Cortex of kidney (tissue), 1 donor: ENCODE measurements at places on chromosomes 2 and 18.

GRCh38 chr2:123670286-123670685 is 354.8 kb upstream of the CNTNAP5 start:
- DNase-seq = no peak

DNA sequence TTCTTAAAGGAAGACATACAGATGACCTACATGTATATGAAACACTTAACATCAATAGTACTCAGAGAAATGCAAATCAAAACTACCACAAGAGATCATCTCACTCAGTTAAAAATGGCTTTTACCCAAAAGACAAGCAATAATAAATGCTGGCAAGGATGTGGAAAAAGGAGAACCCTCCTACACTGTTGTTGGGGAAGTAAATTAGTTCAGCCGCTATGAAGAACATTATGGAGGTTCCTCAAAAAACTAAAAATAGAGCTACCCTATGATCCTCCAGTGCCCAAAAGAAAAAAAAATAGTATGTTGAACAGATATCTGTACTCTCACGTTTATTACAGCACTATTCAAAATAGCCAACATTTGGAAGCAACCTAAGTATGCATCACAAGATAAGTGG is 1579.4 kb upstream of the TMEFF2 start:
- no peak for DNase-seq

- DNase-seq = no peak
These were observed 119.2 kb downstream of the SNTG2 start for GRCh38 chr2:1069847-1070246.

GRCh38 chr2:184685999-184686841 is 87.9 kb downstream of the ZNF804A start:
- DNase-seq = no peak

GRCh38 chr2:231462729-231463465 is 1.4 kb downstream of the NCL start:
- no peak for DNase-seq

- no peak for DNase-seq
These were observed 44.0 kb downstream of the CPO start for GRCh38 chr2:206983161-206983859.

DNA sequence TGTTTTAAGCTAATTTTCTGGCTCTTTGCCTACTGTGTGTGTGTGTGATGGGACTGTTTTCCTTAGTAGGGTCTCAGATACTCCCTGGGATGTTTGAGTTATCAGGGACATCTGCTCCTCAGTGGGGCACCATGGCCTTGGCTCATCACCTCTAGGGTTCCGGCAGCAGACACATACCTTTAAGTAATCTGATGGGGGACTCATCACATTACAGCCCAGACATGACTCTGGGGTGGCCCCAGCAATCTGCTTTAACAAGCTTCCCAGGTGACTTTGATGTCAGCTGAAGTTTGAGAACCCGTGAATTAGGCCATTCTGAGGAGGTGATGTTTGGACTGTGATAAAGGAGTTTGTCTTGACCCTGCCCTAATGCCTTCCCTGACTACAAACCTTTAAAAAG is 38.8 kb downstream of the DDX18 start:
- no peak for DNase-seq

DNA sequence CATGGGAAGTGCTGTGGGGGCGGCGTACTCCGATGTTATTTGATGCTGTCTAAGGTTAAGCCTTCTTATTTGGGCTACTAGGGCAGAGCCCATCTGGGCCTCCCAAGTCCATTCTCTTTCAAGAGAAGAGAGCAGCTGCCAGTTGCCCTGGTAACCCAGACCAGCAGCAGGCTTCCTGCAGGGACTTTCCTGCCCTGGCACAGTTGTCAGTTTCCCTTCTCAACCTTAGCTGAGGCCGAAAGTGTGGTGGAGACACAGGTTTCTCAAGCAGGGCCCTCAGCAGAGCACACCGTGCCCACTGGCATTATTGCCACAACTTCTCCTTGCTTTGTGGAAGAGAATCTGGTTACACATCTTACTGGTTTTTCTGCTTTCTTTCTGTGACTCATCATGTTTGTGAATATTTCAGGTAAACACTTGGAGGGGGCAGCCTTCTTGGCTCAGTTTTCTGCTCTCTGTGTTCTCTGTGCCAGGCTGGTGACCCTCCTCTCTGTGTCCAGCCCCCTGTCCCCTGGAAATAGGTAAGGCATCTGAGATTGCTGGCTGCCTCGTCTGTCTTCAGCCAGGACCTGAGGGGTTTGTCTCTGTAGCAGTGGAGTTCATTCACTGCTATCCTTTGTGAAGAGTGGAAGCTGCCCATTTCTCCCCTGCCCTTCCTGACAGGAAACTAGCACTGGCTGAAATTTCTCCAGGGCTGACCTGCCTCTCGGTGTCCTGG is 111.0 kb downstream of the B3GNT2 start:
- no peak for DNase-seq

- no peak for DNase-seq
These were observed 75.7 kb downstream of the PIK3C3 start for GRCh38 chr18:42030586-42031182.

DNA sequence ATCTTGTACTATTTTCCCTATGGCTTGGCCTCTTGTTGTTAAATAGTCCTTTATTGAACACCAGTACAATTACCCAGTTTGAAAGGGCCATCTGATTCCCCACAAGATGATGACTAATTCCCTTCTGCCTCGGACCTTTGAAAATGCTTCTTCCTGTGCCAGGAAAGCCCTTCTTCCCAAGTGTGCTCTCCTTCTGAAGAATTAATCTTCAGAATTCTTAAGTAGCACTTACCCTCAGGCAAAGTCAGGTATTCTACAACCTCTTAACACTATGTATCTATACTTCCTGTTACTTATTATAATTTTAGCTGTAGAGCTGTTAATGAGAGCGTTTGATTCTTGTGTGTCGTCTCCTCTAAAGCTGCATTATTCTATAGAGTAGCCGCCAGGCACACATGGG is 28.6 kb upstream of the MEX3C start:
- no peak for DNase-seq

GRCh38 chr2:47043142-47043890 is 111.8 kb downstream of the STPG4 start:
- no peak for DNase-seq

GRCh38 chr18:76873713-76874112 is 51.4 kb downstream of the ZNF236 start:
- DNase-seq = no peak

- no peak for DNase-seq
These were observed 21.9 kb downstream of the SLC25A52 start for GRCh38 chr18:31738460-31739407.

DNA sequence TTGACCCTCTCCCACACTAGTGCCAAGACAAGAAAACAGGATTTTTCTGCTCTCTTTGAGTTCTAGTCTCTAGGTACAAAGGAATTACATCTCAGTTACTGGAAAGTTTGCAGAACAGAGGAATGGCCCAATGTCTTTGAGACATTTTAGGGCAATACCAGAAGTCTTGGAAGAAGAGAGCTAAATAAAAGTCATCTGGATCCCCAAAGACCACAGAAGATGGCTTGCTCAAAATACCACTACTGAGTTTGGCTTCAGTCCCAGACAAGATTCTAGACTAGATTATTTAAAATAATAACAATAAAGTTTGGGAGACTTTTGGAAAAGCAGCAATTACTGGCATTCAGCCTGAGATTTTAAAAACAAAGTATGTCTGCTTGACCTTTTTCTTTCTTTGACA is 61.9 kb upstream of the HK2 start:
- no peak for DNase-seq

GRCh38 chr2:232190796-232191195 is 187.8 kb upstream of the ALPP start:
- DNase-seq = no peak

- DNase-seq = no peak
These were observed 159.1 kb upstream of the ZSWIM2 start for GRCh38 chr2:187008111-187008510.

- DNase-seq = no peak
These were observed 231.2 kb downstream of the AGAP1 start for GRCh38 chr2:235725016-235725489.

GRCh38 chr2:175575346-175576258 is 394.1 kb upstream of the ATP5MC3 start:
- DNase-seq = no peak

DNA sequence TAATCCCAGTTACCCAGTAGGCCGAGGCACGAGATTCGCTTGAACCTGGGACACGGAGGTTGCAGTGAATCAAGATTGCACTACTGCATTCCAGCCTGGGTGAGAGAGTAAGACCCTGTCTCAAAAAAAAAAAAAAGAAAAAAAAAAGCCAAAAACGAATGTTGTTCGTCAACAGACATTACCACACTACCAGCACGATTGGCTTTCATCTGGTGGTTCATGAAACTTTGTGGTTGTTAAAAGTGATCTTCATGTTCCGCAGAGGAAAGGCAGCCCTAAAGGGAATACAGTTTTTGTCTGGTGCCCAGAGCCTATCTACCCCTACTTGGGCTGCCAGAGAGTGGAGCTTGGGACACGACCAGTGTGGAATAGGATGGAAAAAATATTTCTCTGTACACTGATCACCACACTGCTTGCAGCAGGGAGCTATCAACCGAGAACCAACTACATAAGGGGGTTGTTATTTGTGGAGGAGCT is 13.6 kb upstream of the CXCR4 start:
- DNase-seq = no peak

GRCh38 chr2:235911633-235912233 is 256.5 kb downstream of the GBX2 start:
- DNase-seq = no peak

DNA sequence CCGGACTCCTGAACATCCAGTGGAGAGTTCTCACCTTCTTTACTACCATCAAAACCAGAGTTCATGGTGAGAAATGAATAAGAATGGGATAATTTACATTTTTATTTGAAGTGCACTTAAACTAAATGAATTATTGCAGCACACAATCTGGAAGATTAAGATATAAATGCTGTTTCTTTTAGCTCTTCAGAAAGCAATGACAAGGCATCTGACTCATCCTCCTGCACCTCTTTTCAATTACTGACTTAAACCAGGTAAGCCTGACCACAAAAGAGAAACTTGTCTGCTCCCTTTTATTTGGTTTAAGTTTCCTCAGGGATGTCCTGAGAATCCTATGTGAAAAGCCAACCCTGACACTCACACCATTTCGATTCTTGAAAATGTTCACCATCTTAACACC is 720 bp upstream of the DSC2 start:
- no peak for DNase-seq

DNA sequence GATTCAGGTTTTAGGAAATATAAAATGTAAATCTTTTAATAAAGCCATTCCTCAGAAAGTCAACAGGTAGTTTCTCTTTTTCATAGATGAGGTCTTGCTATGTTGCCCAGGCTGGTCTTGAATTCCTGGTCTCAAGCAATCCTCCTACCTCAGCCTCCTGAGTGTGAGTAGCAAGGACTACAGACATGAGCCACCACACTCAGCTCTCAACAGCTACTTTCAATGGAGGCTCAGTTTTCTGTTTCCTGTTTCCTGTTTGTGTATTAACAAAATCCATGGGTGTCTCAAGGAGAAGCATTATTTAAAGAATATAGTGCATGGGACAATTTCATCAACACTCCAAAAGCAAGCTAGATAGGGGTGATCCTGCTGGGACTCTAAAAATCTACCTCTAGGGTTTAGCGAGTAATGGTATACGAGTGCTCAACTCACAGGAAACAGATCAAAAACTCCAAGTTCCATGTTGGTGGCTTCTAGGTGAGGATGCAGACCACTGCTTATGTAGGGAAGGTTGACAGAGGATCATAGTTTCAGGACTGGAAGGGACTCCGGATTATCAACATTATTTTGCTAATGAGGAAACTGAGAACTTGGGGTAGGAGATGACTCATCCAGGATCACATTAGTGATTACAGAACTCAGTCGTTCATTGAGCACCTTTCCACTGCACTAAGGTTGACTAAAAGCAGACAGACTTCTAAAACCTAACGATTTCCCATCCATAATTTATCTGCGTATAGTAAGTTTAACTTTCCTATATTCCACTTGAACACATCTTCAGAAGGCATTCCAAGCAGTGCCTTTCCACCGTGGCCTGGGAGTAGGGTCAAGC is 61.7 kb upstream of the WIPF1 start:
- no peak for DNase-seq

DNA sequence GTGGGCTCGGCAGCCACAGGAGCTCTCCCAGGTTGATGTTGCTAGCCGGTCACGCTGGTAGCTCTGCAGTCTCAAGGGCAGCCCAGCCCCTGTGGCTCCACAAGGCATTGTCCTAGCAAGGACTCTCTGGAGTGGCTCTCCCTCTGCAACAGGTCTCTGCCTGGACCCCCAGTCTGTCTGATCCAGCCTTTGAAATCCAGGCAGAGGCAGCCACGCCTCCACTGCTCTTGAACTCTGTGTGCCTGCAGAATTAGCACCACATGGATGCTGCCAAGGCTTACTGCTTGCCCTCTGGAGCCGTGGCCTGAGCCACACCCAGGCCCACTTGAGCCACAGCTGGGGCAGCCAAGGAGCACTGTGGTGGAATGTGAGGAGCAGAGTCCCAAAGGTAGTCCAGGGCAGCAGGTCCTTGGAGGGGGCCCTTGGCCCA is 43.0 kb upstream of the FAHD2A start:
- no peak for DNase-seq

- DNase-seq = no peak
These were observed 344.0 kb upstream of the DDX18 start for GRCh38 chr2:117470311-117471095.

DNA sequence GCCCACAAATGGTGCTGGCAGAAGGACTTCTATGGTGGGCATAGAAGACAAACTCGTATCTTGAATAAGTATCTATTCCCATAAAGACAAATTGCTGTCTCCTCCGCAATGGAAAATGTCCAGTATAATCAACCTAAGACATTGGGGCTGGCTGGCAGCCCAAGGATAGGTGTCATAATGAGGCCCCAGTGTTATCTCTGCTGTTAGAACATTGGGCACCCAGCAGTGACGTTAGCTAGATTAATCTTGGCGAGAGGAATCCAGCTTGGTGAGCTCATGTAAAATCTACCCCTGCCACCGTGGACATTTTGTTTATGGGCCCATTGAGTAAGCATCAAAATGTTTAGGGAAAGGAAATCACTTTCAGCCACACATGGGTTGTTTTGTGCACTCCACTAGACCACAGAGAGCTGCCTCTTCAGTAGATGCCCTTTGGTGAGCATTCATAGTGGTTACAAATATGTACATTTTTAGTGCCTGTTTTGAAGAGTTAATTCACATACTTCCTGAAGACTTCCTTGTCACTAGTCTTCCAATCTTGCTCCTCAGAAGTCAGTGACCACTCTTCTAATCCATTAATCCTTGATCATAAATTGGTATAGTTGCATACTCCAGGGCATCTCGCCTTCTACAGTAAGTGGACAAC is 48.2 kb upstream of the KDM3A start:
- no peak for DNase-seq

GRCh38 chr2:219473511-219473910 is 25.2 kb upstream of the GMPPA start:
- DNase-seq = no peak

DNA sequence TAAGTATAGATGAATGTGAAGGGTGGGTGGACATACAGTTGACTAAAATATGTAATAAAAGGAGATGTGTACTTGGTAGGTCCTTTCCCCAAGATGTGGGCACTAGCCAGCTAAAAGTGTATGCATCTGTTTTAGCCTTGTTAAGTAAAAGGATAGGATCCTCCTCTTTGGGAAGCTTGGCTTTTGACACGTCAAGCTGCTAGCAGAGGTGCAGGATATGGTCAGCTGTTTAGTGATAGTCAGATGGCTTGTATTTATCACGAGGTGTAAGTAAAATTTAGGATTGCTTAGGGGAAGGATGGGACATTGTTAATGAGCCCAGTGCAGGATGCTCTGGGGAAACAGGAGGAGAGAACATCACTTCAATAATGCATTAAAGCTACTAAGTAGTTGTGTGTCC is 1.5 kb downstream of the MFSD6 start:
- DNase-seq = no peak

- DNase-seq = no peak
These were observed 268.7 kb downstream of the LRRTM1 start for GRCh38 chr2:80035749-80036285.
